Epithelial cell of prostate (primary cell): ENCODE measurements at places on chromosomes 12 and 14.

GRCh38 chr12:32595251-32595650 lies 83.8 kb upstream of the DNM1L start:
- peak; percentile 65 for DNase-seq

GRCh38 chr12:29212682-29213403 lies 63.8 kb downstream of the FAR2 start:
- no peak for DNase-seq

- no peak for DNase-seq
Measured at GRCh38 chr12:113802966-113803758, 163.0 kb downstream of the RBM19 start.

- no peak for DNase-seq
Measured at GRCh38 chr12:91763654-91764370, 381.8 kb downstream of the BTG1 start.

GRCh38 chr12:106446419-106447092 lies 89.0 kb downstream of the POLR3B start:
- no peak for DNase-seq

GRCh38 chr14:63611078-63611477 lies 30.6 kb downstream of the WDR89 start:
- no peak for DNase-seq

DNA sequence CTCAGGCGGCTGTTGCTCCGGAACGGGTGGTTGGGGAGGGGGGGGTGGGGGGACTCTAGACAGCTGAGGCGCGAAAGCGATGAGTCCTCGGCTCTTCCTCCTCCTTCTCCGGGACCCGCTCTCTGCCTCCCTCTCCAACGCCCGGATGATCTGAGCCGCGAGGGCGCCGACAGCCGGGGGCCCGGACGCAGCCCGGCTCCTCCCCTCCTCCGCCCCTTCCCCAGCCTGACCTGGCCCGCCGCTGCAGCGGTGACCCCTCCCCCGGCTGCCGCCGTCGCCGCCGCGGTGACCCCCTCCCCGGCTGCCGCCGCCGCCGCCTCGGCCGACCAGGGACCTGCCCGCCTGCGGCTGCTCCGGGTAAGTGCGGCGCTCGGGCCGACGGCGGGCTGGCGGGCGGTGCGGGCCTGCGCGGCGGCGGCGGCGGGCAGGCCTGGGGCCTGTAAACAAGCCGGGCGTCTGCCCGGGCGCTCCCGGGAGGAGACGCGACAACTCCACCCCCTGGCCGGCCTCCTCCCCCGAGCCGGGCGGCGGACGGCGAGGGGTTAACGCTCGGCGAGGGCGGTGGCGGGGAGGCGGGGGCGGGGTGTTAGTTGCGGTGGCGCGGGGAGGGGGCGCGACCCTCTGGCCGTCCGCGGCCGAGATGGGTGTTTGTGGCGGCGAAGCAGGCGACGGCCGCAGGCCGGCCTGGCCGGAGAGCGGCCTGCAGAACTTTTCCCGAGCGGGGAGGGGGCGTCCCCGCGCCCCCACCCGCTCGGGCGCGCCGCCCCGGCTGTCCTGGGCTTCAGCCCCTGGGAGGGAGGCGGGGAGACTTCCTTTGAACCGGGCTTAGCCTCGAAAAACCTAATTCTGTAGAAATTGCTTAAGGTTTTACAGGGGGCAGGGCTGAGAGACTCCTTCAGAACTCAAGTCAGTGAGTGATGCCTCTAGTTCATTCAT lies 568 bp downstream of the PPM1A start:
- no peak for DNase-seq

- DNase-seq = no peak
Measured at GRCh38 chr12:73514672-73515071, 1023.0 kb upstream of the ATXN7L3B start.

GRCh38 chr12:47808574-47809365 lies 10.9 kb downstream of the HDAC7 start:
- no peak for DNase-seq

DNA sequence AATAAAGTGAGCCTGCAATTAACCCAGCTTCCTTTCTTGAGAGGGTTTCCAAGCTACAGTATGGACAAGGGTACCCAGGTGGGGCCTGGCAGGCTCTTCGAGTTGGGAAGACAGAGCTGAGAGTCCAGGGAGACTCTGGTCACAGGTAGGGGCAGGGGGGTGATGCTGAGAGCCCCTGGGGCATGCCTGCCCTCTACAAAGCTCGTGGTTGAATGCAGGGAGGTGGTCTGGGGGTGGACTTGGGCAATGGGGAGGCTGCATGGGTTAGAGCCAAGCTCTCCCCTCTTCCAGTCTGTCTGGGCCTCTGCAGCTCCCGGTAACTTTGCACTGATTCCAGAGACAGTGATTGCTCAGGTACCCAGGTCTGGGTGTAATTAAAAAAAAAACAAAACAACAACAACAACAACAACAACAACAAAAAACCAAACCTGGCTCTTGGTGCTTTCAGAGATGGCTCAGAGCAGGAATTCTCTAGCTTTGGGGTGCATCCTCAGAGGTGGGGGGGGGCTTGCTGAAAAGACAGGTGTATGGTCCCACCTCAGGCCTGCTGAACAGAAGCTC lies 30.8 kb upstream of the PPP2R5C start:
- no peak for DNase-seq

DNA sequence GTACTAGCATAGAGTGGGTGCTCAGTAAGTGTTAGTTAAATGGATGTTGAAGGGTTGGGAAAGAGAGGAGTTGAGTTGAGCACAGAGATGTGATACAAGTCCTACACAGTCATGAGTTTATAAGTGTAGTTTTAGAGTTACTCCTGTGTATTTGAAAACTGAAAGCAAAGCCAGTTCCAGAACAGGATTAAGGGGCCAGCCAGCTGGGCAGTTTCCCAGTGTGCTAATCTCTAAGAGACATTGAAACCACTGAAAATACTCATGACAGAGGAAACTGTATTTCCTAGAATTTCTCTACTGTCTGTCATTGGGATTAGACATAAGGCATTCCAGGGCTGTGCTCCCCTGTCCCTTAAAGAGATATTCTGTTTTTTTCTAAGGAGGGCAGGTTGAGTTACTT lies 101.0 kb downstream of the DERA start:
- DNase-seq = no peak

GRCh38 chr12:29012673-29013072 lies 136.4 kb upstream of the FAR2 start:
- DNase-seq = no peak

GRCh38 chr14:23015618-23016017 lies 5.7 kb upstream of the C14orf93 start:
- DNase-seq = no peak

- DNase-seq = no peak
Measured at GRCh38 chr12:65093606-65094005, 27.5 kb downstream of the WIF1 start.

DNA sequence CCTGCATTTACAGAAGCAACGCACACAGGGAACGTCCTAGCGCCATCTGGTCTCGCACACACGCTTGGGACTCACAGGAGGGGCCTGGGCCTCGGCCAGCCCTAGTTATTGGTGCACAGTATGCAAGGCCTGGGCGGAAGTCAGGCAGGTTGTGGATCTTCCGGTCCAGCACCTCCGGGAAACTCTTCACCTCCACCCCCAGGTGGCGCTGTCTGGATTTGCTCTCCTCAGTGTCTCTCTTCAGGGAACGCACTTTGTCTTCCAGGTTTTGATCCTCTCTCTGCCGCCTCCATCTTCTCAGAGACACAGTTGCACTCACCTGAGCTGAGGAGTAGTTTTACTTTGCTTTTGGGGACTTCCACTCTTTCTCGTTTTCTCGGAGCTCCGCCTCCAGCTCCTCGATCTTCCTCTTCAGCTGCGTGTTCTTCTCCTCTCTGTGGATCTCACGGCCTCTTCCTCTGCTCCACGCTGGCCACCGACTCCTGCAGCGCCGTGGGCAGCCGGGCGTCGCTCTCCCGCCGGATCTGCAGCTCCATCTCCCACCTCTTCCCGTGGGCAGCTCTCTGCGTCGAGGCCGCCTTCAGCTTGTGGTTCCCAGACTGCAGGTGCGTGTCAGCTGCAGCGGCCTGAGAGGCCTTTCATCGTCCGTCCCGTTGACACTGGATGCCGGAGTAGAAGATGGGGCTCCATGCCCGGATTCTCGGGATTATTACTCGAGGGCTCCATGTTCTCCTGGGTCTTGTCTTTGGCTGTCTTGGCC lies 933.8 kb downstream of the TMEM121 start:
- no peak for DNase-seq

GRCh38 chr12:10031771-10032175 lies 1.3 kb downstream of the CLEC9A start:
- DNase-seq = no peak

- no peak for DNase-seq
Measured at GRCh38 chr14:50476134-50476533, 56.2 kb downstream of the MAP4K5 start.

- no peak for DNase-seq
Measured at GRCh38 chr14:39015360-39015961, 87.6 kb downstream of the SEC23A start.

- DNase-seq = no peak
Measured at GRCh38 chr12:10732549-10732948, 9.4 kb upstream of the YBX3 start.

- no peak for DNase-seq
Measured at GRCh38 chr12:43795716-43796280, 10.3 kb downstream of the TWF1 start.

- DNase-seq = no peak
Measured at GRCh38 chr12:24078318-24078765, 128.9 kb upstream of the SOX5 start.

DNA sequence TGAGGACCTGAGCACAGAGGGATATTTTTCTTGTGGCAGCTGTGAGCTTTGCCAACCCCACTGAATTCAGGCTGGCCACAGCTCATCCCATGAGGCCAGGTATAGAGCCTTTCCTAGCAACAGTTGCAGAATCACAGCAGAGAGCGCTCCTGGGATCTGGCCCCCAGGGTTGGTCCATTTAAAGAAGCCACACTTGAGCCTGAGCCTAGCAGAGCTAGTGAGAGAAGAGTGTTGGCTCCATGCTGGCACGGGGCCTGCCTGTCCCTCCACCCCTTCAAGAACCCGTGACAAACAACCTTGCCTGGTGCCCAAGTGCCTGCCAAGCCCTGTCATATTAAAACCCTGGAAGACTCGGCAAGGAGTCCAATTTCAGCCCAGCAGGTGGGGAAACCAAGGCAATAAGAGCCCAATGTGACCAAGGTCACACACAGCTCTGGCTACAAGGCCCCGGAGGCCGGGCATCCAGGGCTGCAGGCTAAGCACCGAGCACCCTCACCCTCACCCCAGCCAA lies 91.6 kb downstream of the LRRC74A start:
- DNase-seq = no peak

DNA sequence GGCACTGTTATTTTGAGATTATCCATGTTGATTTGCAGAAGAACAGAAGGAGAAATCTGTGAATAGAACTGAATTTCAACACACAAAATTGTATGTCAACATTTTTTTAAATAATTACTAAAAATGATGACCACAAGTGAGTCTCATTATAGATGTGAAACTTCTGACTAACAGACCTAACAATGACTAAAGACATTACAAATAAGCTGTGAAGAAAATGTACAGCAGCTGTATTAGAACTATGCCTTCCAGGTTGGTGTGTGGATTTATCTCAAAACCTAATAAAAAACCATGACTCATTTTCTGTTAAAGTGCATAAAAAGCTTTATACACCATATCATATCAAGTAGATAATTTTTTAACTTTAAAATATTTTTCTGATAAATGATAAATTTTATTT lies 22.5 kb upstream of the FOXG1 start:
- DNase-seq = peak; percentile 60

DNA sequence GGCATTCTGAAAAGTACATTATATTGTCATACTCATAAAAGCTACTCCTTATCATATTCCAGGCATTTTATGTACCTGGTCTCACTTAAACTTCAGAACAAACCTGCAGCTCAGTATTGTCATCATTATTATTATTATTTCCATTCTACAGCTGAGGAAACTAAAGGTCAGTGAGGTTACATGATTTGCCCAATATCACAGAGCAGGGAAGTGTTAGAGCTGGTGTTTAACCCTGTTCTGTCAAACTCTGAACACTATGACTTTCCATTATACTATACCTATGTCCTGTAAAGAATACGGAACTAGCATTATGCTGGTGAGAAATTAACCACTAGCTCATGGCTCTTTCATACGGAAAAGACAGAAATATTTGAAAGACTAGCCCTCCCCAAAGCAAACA lies 56.4 kb downstream of the STON2 start:
- no peak for DNase-seq

DNA sequence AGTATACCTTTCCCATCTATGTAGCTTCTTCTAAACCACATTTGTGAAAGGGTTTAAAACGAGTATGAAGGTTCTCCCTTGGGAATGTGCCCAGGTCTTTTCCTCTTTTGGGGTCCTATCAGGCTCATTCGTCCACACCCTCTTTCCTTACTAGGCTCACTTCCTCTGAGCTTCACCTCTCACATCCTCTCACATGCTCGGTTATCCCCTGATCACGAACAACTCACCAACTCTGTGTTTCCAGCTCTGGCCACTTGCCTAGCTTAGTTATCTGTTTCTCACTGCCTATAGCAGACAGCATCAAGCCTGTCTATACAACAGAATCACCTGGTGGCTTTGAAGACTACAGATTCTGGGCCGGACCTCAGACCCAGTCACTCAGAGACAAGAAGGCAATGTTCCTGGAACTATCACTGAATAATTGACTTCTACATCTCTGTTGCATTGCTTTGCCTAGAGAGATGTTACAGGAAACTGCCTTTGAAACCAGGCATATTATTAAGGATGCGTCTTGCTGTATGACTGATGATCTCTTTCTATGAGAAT lies 158.2 kb downstream of the FOXN3 start:
- no peak for DNase-seq

GRCh38 chr12:10557766-10558165 lies 52.1 kb downstream of the EIF2S3B start:
- DNase-seq = peak; percentile 6

DNA sequence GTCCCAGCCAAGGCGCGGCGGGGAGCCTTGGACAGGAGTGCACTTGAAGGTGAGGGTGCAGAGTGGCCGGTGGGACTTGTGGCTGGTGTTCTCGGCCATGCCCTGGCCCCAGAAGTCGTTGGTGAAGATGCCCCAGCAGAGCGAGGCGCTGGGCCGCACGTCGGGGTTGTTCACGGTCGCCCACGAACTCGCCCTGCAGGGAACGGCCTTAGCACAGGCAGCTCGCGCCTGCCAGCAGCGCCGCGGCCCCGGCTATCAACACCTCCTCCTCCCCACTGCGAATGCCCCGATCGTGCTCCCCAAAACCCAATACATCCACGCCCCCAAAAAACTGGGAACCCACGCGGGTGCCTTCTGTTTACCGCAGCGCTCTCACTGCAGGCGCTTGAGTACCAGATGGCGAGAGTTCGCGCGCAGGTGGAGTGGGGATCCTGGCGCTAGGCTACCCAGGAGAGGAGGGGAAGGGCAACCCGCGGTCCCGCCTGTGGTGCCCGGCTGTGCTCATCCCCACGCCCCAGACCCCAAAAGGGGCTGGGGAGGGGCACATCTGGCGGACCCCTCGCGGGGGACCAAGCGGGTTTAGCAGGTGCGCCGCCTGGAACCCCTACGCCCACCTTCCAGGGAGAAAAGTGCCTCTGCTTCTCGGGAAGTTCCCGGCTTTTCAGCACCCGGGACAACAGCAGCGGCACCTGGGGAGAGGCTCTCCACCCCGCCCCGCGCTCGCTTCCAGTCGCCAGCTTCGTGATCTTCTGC lies 386.3 kb upstream of the TMTC1 start:
- DNase-seq = no peak
